Testis (tissue), 5 donors: ENCODE measurements at places on chromosomes 11 and 22. TPM values are rescaled to one million over a fixed set of nuclear protein-coding genes. Genes with fewer than 3 reads are reported as not detected.
A peak's percentile ranks its signal among the peaks of the same experiment; 100 is the strongest.

- no peak for DNase-seq
Measured at GRCh38 chr11:14750911-14751310, 107.3 kb downstream of the PDE3B start.

DNA sequence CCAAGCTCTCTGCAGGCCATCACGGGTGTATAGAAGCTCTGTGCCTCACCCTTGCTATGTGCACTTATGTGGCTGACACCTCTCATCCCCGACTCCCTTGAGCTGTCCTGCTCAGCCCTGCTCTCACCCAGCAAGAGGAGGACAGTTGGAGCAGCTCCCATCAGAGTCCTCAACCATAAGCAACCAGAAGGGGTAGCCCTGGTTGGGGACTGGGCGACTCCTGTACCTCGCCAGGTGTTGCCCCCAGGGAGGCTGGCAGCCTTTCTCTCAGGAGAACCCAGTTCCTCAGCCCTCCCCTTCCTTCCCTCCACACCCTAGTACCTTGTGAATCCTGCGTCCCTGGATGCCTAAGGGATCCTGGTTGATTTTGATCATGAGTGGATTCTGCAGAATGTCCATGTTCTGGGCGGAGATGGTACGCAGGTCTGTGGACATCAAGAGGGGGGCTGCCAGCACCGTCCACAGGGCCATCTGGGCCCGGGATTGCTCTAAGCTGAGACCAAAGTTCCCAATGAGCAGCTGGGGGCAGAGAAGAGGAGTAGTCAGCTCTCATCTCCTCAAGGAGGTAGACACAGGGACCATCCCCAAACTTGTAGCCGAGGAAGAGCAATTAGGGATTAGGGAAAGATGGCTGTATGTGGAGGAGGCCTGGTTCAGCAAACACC, 8.0 kb downstream of the NAGA start:
- no peak for DNase-seq

GRCh38 chr11:95145430-95146060, 55.9 kb downstream of the ENDOD1 start:
- DNase-seq, result no peak

DNA sequence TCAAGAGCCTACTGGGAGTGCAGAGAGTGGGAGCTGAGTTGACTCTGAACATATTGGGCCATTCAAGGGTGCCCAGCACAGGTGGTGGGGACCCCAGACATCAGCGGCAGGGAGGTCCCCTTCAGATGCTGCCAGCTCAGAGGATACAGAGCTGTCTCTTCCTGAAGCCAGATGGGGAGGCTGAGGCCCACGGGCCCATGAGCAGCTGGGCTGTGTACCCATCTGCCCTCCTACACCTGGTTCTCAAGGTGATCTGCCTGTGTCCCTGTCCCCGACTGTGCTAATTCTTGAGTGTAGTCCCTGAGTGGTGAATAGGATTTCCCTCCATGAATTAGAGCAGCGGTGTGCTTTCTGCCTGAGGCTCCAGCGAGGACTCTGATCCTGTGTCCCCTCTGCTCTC, 76.3 kb downstream of the MICAL2 start:
- DNase-seq, result no peak

- DNase-seq, result no peak
Measured at GRCh38 chr11:7889985-7890384, 41.1 kb downstream of the OR10A6 start.

- DNase-seq, result peak; percentile 49
Measured at GRCh38 chr11:117281159-117281558, 10.0 kb upstream of the BACE1-AS start.

DNA sequence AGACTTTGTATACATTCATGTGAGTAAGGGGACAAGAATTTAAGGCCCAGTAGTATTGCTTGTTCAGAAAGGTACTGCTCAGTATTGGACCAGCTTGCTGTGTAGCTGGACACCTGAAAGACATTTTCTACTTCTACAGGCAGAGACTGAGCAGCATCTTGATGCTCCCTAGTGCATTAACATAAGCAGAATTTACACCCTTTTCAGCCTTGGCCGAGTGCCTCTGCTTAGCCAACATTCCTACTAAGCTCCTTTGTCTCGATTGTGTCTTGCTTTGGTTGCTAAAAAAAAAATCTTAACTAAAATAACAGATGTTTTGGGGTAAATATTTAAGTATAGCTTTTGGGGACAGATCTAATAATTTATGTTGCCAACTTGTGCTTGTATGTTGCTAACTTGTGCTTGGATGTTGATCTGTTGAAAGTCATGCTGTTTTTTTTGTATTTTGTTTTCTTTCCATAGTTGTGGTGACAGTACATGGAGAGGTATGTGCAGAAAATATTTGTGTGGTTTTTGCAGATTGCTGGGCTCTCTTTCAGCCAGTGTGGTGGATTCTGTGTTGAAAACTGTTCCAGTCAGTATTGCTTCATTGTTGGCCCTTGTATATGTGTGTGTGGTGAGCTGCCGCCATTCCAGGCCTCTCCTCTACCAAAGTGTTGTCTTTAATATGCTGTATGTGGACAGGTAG, 3.7 kb downstream of the PTS start:
- no peak for DNase-seq

- no peak for DNase-seq
Measured at GRCh38 chr11:115222863-115223530, 281.2 kb downstream of the CADM1 start.

DNA sequence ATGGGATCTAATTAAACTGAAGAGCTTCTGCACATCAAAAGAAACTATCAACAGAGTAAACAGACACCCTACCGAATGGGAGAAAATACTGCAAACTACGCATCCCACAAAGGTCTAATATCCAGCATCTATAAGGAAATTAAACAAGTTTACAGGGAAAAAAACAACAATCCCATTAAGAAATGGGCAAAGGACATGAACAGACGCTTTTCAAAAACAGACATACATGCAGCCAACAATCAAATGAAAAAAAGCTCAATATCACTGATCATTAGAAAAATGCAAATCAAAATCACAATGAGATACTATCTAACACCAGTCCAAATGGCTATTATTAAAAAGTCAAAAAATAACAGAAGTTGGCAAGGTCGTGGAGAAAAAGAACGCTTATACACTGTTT, 117.5 kb downstream of the FCHSD2 start:
- no peak for DNase-seq

DNA sequence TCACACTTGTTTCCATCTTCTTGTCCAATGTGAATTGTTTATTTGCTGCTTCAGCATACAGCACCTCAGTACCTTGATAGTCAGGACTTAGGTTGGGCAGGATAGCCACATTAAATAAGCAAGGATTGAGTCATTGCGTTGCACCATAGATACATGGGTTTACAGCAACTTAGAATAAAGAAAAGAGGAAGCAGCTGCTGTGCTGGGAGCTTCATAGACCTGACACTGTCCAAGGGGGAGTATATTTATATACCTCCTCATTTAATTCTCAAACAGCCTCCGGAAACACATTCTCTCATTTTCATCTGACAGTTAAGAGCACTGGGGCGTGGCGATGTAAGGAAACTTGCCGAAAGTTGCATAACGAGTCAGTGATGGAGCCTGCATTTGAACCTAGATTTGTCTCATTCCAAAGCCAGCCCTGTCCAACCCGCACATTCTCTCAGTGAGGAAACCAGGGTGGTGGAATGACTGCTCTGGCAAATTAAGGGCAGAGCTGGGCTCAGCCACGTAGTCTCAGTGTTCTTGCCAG, 42.2 kb downstream of the UBASH3B start:
- DNase-seq, result no peak

UCP3 gene
- 9.7 TPM for total RNA-seq

C1QTNF5 gene
- 5.3 TPM for total RNA-seq
